ENCODE measurements at places on chromosomes 5 and 9.

GRCh38 chr5:96703384-96703920 lies 41.3 kb downstream of the CAST start:
- no peak for DNase-seq

GRCh38 chr5:142000704-142001484 lies 11.9 kb downstream of the GNPDA1 start:
- DNase-seq: no peak

DNA sequence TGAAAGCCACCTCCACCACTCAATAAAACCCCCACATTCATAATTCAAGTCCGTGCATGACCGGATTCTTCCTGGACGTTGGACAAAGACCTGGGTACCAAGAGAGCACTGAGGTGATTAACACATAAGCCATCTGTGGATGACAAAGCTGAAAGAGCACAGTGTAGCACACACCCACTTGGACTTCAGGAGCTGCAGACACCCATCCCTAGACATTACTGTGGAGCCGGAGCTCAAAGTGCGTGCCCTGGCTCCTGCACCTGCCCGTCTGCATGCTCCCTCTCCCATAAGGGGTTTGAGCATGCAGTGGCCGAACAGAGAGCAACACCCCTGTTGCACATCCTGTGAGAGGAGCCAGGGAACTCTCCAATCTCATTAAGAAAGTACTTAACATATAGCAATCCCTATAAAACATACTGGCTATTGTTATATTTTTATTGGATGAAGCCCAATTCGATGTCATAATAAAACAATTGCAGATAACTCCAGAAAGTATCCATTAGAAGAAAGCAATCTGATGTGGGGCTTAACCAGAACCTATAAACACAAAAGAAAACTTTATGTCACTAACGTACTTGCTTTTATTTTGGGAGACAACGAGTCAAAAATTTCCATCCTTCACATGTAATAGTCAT lies 1174.2 kb upstream of the C9orf72 start:
- no peak for DNase-seq

- no peak for DNase-seq
Observed at GRCh38 chr5:86500947-86501346, 116.8 kb upstream of the COX7C start.

- no peak for DNase-seq
Observed at GRCh38 chr9:83639266-83639665, 16.3 kb downstream of the IDNK start.

- DNase-seq: no peak
Observed at GRCh38 chr5:6392561-6392960, 14.2 kb upstream of the MED10 start.

DNA sequence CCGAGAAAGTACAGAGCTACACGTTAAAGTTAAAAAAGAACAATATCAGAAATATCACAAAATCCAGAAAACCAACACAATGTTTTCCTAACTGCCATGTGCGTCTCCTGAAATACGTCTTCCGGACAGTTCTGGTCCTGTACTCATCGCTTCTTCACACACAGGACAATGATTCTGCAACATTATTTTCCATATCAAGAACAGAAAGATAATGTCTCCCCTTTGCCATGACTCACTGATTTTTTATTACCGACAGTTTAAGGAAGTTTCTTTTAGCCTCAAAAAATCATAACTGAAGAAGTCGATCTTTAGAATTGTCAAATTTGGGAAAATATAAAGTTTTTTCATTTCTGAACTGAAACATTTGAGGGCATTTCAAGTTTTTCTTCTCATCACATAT lies 2.5 kb downstream of the TBC1D9B start:
- DNase-seq: no peak

DNA sequence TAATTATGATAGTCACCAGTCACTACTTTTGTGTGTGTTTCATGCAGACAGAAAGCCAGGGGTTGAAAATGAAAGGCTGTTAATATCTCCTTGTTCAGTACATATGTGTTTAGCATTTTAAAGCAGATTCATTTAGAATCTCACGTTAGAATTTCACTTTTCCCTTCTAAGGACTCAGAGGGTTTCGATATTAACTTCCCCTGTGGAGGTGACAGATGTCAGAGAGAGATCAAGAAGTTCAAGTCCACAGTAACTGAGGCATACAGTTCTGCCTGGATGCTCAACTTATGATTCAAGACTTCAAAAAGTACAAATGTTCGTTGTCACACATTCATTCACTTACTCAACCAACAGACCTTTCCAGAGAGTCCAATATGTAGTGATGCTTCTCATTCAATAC lies 251.1 kb downstream of the EBF1 start:
- DNase-seq: no peak

GRCh38 chr9:71928806-71929205 lies 17.4 kb downstream of the C9orf85 start:
- no peak for DNase-seq

- no peak for DNase-seq
Observed at GRCh38 chr5:130715541-130715940, 449.5 kb downstream of the HINT1 start.

GRCh38 chr9:110334183-110334582 lies 3.5 kb downstream of the TXNDC8 start:
- no peak for DNase-seq

DNA sequence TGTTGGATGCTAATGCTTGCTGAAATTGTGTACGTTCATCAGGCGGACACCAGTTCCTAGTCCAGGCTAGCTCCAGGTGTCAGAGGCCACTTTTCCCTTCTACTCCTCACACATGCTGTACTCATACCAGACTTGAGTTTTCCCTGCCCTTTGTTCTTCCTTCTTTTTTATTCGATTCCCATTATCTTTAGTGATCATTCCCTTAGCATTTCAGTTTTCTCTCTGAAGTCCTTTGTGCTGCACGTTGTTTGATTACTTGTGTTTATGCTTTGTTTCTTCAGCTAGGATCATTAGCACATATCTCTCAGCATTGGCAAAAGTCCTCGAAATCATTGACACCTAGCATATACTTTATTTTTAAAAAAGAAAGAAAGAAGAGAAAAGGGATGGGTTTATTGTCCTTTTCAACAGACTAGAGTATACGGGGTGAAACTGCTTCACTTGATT lies 409 bp upstream of the COX7C start:
- DNase-seq: no peak

DNA sequence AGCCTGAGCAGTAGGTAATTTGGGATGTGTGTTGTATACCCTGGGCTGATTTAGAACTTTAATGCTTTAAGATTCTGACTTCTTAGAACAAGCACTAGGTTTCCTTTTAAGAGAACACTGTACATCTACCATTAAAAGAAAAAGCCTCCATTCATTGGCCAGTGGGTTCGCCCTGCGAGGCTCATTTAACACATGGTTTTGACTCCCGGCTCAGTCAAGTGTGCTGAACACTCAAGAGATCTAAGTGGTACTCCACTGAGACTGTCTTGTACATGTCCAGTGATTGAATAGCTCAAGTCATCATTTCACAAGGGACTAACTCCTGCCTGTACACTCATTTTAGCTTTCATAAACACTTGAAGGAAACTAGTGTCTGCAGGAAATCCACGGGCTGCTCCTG lies 3.9 kb downstream of the FUBP3 start:
- DNase-seq: no peak

DNA sequence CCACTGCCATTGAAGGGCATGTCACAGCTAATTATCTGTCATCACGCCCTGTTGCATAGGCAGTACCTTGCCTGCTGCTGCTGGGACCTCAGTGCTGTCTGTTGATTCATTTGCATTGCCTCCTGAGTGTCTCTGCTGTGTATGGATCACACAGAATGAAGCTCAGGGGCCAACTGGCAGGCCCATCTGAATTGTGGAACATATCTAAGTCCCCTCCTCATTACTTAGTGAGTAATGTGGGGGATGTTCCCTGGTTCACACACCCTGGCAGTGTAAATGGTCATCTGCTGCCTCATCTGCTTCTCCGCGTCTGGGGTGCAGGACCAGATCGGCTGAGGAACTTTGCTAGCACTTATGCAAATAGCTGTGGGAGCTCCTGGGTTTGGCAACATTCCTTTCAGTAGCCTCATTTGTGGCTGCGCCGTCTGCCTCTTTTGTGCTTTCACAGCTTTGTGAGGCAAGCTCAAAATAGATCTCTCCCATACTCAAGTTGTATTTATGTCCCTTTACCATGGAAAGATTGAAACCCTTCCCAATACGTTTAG lies 25.4 kb downstream of the TYRP1 start:
- no peak for DNase-seq

DNA sequence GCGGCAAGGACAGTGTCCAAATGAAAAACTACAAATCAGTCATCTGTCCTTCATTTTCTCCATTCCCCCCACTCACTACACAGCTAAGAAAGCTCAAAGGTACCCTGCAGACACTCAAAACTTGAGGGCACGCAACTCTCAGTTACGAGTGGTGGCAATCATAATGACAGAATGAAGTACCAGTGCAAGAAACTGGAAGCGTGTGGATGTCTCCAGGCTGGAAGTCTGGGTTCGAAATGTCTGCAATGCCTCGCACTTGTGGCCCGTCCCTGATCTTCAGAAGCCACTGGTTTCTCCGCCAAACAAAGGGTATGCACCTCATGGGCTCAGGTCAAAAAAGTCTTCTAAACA lies 597 bp upstream of the CENPH start:
- no peak for DNase-seq

DNA sequence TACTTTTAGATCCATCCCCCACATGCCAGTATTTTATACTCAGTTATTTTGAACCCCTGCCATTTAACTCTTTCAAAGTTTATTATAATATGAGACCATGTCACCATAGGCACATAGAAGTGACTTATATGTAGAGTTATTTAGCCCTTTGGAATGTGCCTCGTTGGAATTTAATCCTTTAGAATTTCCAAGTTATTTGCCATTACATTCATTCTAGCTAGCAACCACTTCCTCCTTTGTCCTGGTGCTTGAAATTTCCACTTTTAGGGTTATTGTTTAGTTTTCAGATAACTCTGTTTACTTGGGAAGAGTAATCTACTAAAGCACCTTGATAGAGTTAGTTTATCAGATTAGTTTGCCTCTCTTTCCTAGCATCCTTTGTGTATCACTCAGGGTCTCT lies 82.8 kb upstream of the TLE1 start:
- DNase-seq: no peak

DNA sequence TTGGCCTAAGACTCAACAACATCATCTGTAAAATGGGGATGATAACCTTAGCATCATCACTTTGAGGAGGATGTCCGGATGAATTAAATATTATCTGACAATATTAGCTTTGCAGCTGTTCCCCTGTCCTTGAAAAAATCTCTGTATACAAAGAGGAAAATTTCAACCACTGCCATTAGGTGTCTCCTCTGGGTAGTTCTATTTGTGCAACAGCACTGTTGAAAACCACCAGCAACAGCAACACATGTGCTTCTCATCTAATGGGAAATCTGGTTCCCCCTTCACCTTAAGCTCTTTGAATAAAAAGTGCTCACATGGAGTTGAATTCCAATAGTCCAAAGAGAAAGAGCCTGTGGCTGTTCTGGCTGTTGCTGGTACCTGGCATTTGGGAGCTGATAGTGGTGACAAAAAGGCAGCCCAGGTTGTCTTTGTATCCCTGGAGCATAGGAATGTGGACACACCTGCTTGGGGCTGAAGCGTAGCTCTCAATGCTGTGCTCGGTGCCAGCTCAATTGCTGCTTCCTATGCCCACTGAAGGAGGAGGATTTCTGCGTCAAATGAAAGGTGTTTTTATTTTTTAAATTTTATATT lies 322.1 kb upstream of the MSX2 start:
- no peak for DNase-seq

DNA sequence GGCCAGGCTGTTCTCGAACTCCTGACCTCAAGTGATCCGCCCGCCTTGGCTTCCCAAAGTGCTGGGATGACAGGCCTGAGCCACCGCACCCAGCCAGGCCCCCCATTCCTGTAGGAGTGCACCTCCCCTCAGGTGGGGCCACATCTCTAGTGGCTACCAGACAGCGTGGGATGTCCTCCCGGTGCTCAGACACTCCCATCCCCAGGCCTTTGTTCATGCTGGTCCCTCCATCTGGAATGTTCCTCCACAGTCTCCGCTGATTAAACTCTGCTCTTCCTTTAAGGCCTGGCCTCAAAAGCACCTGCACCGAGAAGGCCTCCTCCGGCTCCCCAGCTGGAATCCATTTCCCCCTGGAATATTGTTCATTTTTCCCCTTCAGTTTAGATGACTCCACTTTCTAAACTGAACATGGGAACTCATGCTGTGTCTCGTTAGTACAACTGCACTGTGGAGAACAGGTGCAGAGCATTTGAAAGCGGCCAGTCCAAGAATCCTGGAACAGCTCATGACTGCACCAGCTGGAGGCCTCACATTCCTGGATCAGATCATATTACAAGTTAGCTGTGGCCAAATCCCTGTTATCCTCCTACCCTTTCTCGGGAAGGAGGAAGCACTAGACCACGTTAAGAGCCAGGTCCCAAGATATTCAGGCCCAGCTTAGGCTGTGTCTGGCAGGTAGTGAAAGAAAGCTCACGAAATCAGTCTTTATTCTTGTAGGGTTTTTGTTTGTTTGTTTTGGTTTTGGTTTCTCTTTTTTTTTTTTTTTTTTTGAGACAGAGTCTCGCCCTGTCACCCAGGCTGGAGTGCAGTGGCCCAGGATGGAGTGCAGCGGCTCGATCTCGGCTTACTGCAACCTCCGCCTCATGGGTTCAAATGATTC lies 10.8 kb upstream of the PRRC2B start:
- no peak for DNase-seq

GRCh38 chr9:127149010-127149409 lies 26.6 kb upstream of the ANGPTL2 start:
- DNase-seq: no peak

GRCh38 chr9:75965231-75965630 lies 74.8 kb downstream of the PCSK5 start:
- DNase-seq: no peak

DNA sequence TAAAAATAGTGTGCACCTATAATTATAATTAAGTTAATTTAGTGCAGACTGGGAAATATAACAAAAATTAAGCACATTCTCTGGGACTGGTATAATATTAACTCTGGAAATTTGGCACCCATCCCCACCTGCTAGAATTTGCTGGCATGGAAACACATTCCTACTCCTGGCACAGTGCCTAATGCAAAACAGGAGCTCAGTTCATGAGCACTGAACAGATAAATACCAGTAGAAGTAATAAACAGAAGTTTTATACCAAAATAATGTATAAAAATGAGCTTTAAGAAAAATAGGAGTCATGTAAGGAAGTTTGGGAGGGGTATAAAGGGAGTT lies 23.7 kb upstream of the NPR3 start:
- DNase-seq: no peak

- DNase-seq: no peak
Observed at GRCh38 chr9:131214876-131215275, 61.4 kb downstream of the FAM78A start.

- DNase-seq: no peak
Observed at GRCh38 chr9:74407166-74407565, 90.0 kb upstream of the RORB start.

DNA sequence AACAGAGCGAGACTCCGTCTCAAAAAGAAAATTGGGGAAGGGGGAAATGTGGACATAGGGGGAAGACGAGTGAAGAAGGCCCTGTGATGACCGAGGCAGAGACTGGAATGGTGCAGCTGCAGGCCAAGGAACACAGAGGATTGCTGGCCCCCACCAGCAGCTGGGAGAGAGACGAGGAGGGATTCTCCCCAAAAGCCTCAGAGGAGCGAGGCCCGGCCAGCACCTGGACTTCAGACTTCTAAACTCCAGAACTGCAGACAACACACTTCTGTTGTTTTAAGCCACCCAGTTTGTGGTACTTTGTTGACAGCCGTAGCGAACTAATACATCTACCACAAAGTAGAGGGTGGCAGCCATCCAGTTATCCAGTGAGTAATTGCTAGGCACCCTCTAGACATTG lies 124.6 kb downstream of the ATPSCKMT start:
- no peak for DNase-seq

GRCh38 chr9:107894572-107895261 lies 405.1 kb upstream of the KLF4 start:
- DNase-seq: no peak
